ENCODE measurements at places on chromosomes 4 and X. TPM values are rescaled to one million over a fixed set of nuclear protein-coding genes. Genes with fewer than 3 reads are reported as not detected.

The PNMA6F gene
- not detected for total RNA-seq

The LAS1L gene
- 56.7 TPM for total RNA-seq

The COX7B2 gene
- total RNA-seq, result not detected

The PIN4 gene
- total RNA-seq, result 7.8 TPM

The UCHL1 gene
- 1.1 TPM for total RNA-seq

The GPR50 gene
- total RNA-seq, result not detected

The GPR34 gene
- total RNA-seq, result 0.36 TPM

The COL25A1 gene
- total RNA-seq, result not detected

The C4orf36 gene
- not detected for total RNA-seq

The UCP1 gene
- total RNA-seq, result not detected

The HAUS7 gene
- total RNA-seq, result 62.3 TPM

The CCDC120 gene
- 3.6 TPM for total RNA-seq

The MUC7 gene
- total RNA-seq, result not detected

The XG gene
- not detected for total RNA-seq

The EDA2R gene
- 1.3 TPM for total RNA-seq

The FAM200B gene
- 8.3 TPM for total RNA-seq

The NLGN3 gene
- 0.86 TPM for total RNA-seq

The FHDC1 gene
- 0.07 TPM for total RNA-seq

The TIGD4 gene
- 0.31 TPM for total RNA-seq

The DUX4 gene
- not detected for total RNA-seq

The RIPPLY1 gene
- not detected for total RNA-seq

The UGT2B17 gene
- not detected for total RNA-seq

The ATP1B4 gene
- total RNA-seq, result not detected

The HPSE gene
- 16.5 TPM for total RNA-seq

The SLC49A3 gene
- not detected for total RNA-seq

The TRIML2 gene
- total RNA-seq, result not detected

The FGD1 gene
- total RNA-seq, result 0.15 TPM

The GYPA gene
- not detected for total RNA-seq

The IBSP gene
- not detected for total RNA-seq

The ENPEP gene
- not detected for total RNA-seq

The RPGR gene
- 8.3 TPM for total RNA-seq

The NOX1 gene
- total RNA-seq, result not detected

The FAM156B gene
- total RNA-seq, result 14.2 TPM

The RADX gene
- 11.8 TPM for total RNA-seq

The LIMCH1 gene
- not detected for total RNA-seq

The MGARP gene
- total RNA-seq, result 0.22 TPM

The SLAIN2 gene
- total RNA-seq, result 54.9 TPM

The CXCL1 gene
- total RNA-seq, result not detected

The SMIM43 gene
- not detected for total RNA-seq

The SPP1 gene
- total RNA-seq, result 0.45 TPM

The SLC9B2 gene
- total RNA-seq, result 25.6 TPM

The ALB gene
- total RNA-seq, result not detected

The SHROOM4 gene
- not detected for total RNA-seq

The CXCL11 gene
- total RNA-seq, result not detected

The BTK gene
- total RNA-seq, result 0.58 TPM

The PABPC1L2B gene
- total RNA-seq, result not detected

The TLR6 gene
- 2.2 TPM for total RNA-seq

The ACOX3 gene
- total RNA-seq, result 42.3 TPM

The PHF8 gene
- 51.2 TPM for total RNA-seq

The PLXNA3 gene
- 33.7 TPM for total RNA-seq

The RS1 gene
- total RNA-seq, result not detected

The NKX3-2 gene
- total RNA-seq, result not detected

The CT45A3 gene
- total RNA-seq, result not detected

The AADAT gene
- total RNA-seq, result not detected

The XAGE1A gene
- total RNA-seq, result not detected

Data from activated CD4-positive, alpha-beta memory T cell treated with anti-CD3 and anti-CD28 coated beads for 36 hours (primary cell).